ENCODE measurements at places on chromosomes 5 and 9.

- no peak for DNase-seq
Observed at GRCh38 chr5:149596712-149597111, 15.4 kb downstream of the ARHGEF37 start.

- DNase-seq, result no peak
Observed at GRCh38 chr5:141668601-141669265, 13.3 kb downstream of the ARAP3 start.

GRCh38 chr5:52727020-52727419, 60.7 kb upstream of the ITGA1 start:
- no peak for DNase-seq

DNA sequence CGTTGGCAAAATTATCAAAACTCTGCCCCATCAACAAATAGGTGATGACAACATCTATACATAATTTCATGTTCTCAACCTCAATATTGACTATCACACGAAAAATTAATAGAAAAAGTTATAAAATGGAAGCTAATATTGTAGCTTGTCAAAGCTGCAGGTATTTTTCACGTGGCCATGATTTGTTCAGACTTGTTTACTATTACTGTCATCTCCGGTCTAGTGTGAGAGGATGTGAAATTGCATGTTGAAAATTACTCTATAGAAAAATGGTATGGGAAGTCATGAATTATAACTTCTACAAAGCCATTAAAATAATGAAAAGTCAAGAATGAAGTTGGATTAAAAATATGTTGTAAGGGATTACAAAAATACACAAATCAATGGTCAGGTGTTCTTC, 385.8 kb downstream of the PTPRD start:
- DNase-seq, result no peak

GRCh38 chr5:140245341-140245740, 57.6 kb downstream of the PFDN1 start:
- DNase-seq, result no peak

GRCh38 chr5:1352231-1353219, 7.6 kb upstream of the CLPTM1L start:
- no peak for DNase-seq

DNA sequence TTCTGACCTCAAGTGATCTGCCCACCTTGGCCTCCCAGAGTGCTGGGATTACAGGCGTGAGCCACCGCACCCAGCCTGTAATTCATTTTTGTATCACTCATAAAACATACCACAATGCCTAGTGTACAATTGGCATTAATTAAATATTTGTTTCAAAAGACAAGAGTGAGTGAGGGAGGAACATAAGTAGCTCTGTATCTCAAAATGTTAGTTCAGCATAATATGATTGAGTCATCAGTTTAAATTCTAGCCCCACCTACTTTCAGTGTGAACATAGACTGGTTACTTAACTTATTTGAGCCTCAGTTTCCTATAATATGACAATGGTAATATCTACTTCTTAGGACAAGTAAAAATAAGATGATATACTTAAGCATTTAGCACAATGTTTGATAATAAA, 26.9 kb downstream of the INVS start:
- DNase-seq, result no peak

- DNase-seq, result no peak
Observed at GRCh38 chr9:37611961-37612360, 19.6 kb upstream of the TOMM5 start.

DNA sequence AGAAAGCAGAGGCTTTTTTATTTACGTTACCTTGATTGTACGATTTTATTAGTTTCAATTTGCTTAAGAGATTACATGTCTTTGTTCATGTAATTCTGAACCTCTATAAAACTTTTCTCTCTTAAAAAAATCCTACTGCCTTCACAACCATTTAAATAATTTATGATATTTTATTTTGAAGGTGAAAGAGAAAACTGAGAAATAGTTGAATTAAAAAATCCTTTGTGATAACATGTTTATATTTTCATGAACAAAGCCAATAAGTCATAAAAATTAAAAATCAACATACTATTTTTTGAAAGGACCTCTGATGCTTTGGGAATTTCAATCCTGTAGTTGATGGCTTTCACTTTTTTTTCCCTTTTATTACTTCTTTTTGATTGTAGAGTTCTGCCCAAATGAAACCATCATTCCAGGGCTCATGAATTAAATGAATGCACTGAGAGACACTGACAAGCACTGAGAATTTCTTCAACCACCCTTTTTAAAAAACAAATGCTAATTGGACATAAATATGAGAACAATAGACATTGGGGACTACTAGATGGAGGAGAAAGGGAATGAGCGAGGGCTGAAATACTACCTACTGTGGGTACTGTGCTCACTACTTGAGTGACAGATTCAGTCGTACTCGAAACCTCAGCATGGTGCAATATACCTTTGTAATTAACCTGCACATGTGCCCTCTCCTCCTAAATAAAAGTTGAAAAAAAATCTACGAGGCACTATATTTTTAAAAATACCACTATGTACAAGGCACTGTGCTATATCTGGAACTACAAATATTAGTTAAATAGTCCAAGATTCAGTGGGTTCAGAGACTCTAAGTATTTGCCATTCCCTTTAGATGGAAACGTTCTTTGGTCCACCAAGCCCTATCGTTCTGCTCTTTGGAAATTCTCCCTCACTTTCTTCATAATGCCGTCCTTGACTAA, 5.9 kb downstream of the CDKN2A start:
- no peak for DNase-seq

DNA sequence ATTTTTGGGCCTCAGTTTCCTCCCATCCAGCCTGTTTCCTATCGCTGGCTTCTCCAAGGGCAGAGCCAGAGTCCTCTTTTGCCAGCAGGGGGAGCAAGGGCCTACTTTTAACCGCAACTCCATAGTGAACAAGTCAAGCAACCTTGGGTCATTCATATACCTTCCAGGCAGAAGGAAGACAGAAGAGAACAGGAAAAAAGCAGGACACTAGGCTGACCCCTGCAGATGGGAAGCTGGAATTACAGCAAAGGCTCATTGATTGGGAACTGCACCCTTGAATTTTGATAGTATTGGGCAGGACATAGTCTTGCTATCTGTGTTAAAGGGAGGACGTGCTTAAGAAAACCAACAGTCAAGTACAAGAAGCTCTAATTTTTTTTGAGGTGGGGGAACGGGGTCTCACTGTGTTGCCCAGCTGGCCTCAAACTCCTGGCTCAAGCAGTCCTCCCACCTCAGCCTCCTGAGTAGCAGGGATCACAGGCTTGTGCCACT, 30.1 kb downstream of the QRFP start:
- DNase-seq, result peak; percentile 27

DNA sequence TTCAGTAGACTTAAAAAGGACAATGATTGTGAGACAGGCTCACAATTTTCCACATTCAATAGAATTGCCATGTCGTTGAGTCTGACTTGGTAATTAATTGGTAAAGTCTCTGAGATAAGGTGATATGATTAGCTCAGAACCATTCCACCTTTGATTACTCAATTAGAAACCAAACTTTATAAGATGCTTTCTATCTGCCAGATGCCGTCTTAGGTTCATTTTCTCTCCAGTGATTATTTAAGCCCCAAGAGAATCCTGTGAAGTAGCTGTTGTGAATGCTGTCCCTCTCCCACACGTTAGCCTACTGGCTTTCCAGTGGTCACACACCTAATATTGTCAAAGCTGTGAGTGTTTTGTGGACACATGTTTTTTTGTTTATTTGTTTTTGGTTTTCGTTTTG, 528.9 kb upstream of the ZNF462 start:
- DNase-seq, result no peak

- no peak for DNase-seq
Observed at GRCh38 chr5:140502834-140503233, 44.6 kb upstream of the EIF4EBP3 start.

DNA sequence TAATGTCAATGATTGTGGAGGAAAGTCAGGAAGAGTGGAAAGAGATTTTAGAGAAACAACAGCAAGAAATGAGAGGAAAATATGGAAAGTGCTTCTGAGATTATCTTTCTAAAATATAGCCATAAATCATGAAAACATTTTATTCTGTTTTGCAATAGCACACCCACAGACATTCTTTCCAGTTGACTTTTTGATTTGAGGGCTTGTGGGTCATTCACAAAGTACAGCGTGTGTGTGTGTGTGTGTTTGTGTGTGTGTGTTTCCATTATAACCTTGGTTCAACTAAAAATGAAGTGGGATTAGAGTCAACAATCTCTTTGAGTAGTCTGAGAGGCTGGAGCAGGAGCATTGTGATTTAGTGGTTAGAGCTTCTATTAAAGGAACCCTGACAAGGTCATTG, 116.6 kb upstream of the GAS1 start:
- DNase-seq, result no peak

DNA sequence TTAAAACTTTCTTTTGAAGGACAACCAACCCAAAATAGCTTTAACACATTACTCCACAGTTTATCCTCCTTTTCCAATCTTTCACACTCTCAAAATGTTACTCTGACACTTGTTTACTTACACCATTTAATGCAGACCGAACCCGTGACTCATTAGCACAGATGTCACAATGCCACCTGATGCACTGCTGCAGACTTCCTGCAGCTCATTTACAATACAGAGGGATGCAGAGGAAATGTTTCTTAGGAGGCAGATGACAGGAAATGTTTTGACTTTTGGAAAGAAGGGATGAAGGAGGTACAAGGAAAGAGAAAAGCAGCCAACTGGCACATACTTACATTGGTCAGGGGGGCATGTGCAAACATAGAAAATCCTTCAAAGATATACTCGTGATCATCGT, 39.0 kb downstream of the DROSHA start:
- no peak for DNase-seq

DNA sequence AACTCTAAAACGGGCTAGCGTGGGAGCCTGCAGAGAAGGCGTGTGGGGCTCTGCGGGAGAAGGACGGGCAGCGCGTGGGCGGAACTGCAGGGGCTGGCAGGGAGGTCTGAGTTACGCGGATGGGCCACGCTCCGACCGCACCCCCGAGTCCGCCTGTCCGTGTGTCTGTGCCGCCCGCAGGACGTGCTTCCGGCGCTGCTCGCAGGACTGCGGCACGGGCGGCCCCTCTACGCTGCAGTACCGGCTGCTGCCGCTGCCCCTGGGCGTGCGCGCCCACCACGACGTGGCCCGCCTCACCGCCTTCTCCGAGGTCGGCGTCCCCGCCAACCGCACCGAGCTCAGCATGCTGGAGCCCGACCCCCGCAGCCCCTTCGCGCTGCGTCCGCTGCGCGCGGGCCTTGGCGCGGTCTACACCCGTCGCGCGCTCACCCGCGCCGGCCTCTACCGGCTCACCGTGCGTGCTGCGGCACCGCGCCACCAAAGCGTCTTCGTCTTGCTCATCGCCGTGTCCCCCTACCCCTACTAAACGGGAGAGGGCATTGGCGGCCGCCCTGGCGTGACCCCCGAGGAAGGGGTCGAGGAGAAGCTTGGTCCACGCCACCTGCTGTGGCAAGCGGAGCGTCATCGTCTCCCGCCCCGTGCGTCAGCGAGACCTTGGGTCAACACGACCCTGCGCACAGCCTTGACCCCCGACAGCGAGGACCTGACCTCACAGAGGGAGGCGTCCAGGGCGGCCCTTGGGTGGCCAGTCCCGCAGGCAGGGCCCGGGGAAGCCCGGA, 11.4 kb upstream of the ASS1 start:
- no peak for DNase-seq

GRCh38 chr5:35004200-35004599, 43.5 kb downstream of the AGXT2 start:
- DNase-seq, result no peak

GRCh38 chr5:87404359-87404758, 8.4 kb downstream of the CCNH start:
- DNase-seq, result no peak

Data from stimulated activated naive B cell treated with anti-CD40 and anti-IgM and Interleukin-4, amounts not matched to agents 10 μg/mL and 1 μg/mL and 100 μg/mL, for 72 hours (primary cell).